Thoracic aorta (tissue), 2 donors: ENCODE measurements at places on chromosomes 16 and 17.
A peak's percentile ranks its signal among the peaks of the same experiment; 100 is the strongest.

- DNase-seq = no peak
Observed at GRCh38 chr17:82888583-82889495, 49.0 kb upstream of the ZNF750 start.

- no peak for DNase-seq
Observed at GRCh38 chr16:55418586-55418985, 60.4 kb upstream of the MMP2 start.

GRCh38 chr16:30893417-30893743, 497 bp downstream of the BCL7C start:
- DNase-seq = no peak

- no peak for DNase-seq
Observed at GRCh38 chr17:57286399-57287105, 30.2 kb downstream of the MSI2 start.

- no peak for DNase-seq
Observed at GRCh38 chr16:89197033-89197632, 3.2 kb downstream of the SLC22A31 start.

- no peak for DNase-seq
Observed at GRCh38 chr17:8628172-8628571, 2.4 kb downstream of the MYH10 start.

DNA sequence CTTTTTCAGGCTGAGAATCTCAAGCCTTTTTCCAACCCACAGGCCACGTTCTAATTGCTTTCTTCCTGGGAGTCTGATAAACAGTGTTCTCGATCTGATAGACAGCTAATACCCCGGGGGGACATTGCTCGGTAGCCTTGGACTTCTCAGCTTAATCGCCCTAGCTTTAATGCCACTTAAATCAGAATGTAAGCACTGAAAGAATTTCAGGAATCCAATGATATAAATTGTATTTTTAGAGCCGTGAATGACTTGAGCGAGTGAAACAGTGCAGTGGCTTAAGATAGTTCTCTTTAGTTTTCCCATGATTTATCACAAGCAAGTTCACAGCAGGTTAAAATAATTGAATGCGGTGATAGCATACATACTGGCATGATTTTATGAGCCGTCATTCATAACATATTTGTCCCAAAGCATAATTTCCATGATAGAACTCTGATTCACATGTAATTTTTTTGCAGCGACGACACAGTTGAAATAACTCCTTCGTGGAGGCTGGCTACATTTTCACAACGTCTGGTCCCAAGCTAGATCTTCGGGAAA, 116.1 kb upstream of the MYOCD start:
- no peak for DNase-seq

GRCh38 chr16:79823639-79824038, 223.1 kb upstream of the MAF start:
- no peak for DNase-seq

DNA sequence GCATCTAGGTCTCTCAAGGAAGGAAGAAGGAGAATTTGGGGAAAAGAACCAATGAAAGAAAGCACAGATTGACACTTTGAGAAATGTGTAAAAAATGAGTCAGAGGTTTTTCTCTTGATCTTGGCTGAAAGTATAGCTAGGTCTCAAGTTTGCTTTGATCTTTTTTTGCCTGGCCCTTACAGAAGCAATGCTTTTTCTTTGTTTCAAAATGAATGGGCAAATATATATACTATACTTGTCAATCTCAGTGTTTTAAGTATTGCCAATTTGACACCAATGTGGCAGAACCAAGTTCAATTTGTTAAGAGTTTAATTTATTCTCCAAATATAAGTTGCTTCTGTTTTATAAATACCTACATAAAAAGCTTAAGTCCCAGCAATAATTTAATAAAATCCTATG, 119.6 kb downstream of the PPM1E start:
- DNase-seq = no peak

DNA sequence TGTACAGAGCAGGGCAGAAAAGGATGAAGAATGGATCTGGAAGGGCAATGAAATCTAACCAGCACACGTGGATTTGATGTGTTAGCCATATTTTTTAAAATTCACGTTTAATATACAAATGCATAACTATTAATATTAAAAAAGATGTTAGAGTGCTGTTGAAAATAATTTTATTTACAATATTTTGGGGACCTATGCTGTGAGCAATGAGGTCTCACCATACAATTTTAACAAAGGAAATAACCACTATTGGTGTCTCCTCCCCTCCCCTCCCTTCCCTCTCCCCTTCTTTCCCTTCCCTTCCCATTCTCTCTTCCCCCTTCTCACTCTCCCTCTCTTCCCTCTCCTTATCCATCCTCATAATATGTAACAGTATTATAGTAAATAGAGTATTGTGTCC, 64.2 kb upstream of the GPR139 start:
- DNase-seq = no peak

GRCh38 chr17:72342061-72342460, 221.2 kb downstream of the SOX9 start:
- DNase-seq = no peak

DNA sequence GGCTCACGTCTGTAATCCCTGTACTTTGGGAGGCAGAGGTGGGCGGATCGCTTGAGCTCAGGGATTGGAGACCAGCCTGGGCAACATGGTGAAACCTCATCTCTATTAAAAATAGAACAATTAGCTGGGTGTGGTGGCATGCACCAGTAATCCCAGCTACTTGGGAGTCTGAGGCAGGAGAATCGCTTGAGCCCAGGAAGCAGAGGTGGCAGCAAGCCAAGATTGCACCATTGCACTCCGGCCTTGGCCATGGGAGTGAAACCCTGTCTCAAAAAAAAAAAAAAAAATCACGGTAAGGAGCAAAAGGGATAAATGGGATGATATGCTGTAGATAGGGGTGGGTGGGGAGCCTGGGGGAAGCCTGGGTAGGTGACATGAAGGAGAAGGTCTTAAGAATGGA, 20.4 kb upstream of the TMEM98 start:
- DNase-seq = no peak

GRCh38 chr17:19578545-19578944, 44.9 kb downstream of the SLC47A1 start:
- DNase-seq = no peak

- DNase-seq = no peak
Observed at GRCh38 chr17:63601439-63602371, 1.0 kb downstream of the TACO1 start.

GRCh38 chr16:10918294-10919002, 23.8 kb downstream of the DEXI start:
- DNase-seq = peak; percentile 96

- no peak for DNase-seq
Observed at GRCh38 chr16:57239107-57239506, 6.0 kb upstream of the ARL2BP start.

DNA sequence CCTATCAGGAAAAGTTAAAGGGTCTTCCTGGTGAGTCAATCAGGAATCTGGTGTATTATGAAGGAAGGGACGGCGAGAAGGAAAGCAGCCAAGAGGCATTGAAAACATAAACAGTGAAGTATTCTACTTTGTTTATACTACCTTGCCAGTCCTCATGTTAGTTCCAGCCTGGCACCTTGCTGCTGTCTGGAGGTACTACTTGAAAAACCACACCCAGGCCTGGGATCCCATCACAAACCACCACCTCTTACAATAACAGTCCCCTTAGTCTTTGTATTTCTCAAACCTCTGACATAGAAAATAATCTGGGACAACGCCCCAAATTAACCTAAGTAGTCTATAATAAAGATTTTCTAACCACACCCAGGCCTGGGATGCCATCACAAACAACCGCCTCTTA, 676.7 kb upstream of the SOX9 start:
- DNase-seq = no peak

DNA sequence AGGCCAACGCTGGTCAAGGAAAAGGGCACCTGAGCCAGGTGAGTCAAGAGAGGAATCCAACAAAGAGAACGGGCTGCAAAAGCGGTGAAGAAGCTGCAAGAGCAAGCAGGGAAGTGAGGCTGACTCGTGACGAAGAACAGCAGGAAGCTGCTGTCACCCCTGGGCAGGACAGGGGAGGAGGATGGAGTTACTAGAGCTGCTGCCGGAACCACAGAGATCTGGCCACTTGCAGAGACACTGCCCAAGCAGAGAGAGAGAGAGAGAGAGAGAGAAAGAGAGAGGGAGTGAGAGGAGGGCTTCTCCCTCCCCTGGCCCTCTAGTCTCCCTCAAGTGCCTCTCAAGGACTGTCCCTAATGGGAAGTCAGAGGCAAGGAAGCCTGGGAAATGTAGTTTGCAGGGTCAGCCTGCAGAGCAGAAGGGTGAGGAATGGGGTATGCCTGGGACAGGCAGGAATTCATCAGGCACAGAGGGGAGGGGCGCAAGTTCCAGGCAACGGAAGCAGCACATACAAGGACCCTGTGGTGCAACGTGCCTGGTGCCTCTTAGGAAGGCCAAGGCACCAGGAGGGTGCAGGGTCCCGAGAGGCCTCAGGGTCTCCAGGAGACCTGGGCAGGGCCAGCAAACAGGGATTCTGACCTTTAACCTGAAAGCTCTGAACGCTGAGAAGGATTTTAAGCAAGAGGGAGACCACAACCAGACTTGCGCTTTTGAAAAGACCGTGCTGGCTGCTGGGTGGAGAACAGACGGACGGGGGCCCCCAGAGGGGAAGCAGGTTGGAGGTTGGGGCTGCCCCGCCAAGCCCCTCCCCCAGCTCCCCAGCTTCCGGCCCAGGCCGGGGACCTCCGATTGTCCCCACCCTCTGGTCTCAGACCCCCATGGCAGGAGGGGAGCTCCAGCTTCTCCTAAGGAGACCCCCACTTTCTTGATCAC, 45.8 kb upstream of the CIBAR2 start:
- no peak for DNase-seq

GRCh38 chr16:69094501-69094900, 11.0 kb upstream of the HAS3 start:
- no peak for DNase-seq

- DNase-seq = no peak
Observed at GRCh38 chr16:68379472-68380347, 68.6 kb downstream of the SMPD3 start.

- no peak for DNase-seq
Observed at GRCh38 chr17:56826611-56827414, 6.9 kb downstream of the C17orf67 start.

- no peak for DNase-seq
Observed at GRCh38 chr17:56543280-56543679, 50.2 kb upstream of the NOG start.

DNA sequence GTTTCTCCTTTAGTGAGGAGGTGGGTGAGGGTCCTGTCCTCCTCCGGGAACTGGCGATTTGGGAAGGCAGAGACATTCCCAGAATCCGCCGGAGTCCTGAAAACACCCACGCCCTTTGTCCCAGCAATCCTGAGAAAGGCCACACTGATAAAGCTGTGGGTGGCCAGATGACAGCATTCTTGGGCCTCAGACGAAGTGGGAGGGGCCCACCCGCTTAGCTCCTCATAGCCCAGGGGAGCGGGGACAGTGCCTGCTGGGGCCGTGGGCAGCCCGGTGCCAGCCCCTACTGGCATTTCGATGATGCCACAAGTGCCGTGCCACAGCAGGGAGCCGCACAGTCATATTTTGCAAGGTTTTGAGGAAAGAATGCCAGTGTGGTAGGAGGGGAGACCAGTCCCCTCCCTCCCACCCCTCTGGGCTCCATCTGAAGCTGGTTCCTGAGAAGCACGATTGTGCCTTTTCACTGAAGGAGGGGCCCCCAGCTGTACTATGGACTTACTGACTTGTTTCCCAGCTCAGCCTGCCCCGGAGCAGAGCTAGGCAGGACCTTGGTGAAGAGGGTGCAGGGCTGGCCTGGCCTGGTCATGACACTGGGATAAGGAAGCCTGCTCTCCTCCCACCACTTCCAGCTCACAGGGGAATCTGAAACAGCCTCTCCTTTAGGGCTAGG, 20.9 kb upstream of the MPRIP start:
- peak; percentile 72 for DNase-seq

DNA sequence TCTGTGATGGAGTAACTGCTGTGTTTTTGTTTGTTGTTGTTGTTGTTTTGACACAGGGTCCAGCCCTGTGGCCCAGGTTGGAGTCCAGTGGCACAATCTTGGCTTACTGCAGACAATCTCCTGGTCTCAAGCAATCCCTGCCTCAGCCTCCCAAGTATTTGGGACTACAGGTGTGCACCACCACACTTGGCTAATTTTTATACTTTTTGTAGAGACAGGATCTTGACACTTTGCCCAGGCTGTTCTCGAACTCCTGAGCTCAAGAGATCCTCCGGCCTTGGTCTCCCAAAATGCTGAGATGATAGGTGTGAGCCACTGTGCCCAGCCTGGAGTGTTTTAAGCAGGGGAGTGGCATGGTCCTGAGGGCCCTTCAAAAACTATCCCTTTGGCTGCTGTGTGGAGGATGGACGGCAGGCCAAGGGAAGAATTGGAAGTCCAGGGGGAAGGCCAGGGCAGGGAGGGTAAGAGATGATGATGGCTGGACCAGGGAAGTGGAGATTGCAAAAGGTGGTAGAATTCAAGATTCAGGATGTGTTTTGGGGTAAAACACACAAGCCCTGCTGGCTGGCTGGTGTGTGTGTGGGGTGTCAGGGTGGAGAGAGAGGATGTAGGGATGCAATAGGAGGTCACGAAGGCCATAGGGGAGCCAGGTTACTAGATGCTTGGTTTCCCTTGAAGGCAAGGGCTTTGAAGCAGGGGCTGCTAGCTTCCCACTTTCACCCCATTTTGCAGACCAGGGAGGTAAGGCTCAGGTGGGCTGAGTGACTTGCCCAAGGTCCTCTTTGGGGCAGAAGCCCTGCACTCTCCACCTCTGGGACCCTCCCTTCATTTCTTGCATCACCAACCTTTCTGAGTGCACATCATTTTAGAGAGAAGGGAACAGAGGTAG, 18.8 kb upstream of the PLLP start:
- DNase-seq = no peak
